ENCODE measurements at places on chromosomes 11 and 22.

DNA sequence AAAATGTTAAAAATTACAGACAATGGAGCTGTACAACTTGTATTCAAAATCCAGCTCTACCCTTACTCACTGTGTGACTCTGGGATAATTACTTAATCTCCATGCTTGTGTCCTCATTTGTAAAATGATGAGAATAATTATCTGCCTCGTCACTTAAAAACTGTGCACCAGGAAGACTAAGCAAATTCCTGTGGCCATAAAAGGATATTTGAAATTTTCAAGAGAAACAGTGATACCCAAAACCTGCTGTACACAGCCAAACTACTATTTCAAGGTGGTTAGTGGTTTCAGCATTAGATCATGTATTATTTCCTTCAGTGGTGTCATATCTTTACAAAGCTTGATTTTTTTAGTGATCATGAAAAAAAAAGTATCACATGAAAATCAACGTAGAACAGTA, 136.9 kb downstream of the METTL15 start:
- no peak for DNase-seq

DNA sequence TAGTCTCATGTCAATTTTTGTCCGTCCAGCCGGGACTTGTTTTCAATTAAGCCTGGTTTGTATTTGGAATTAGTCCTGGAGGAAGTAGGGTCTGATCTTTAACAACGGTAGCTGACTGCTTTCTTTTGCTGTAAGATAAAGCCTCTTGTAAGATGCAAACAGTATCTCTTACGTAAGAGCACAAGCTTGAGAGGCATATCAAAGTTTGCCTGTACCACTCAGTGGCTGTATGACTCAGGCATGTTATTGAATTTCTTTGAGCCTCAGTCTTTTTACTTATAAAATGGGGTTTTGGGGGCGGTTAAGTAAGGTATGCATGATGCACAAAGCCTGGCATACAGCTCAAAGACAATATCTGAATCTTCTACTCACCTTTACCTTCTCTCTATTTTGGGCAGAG, 198.4 kb upstream of the NARS2 start:
- DNase-seq: no peak

DNA sequence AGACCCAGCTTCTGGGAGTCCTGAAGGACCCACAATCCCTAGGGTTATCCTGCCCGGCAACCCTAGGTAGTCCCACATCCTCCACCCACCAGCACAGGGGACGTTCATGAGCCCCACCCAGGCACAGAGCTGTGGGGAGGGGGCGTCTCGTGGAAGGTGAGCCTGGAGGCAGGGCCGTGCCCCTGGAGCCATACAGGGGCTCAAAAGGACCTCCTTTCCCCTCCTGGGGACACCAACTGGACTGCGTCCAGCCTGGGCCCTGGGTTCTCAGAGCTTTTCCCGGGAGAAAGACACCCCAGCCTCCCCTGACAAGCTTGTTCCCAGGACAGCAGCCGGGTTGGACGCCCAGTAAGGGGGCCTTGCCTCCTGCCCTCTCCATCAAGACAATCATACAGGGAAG, 78.4 kb downstream of the BRD1 start:
- DNase-seq: no peak

DNA sequence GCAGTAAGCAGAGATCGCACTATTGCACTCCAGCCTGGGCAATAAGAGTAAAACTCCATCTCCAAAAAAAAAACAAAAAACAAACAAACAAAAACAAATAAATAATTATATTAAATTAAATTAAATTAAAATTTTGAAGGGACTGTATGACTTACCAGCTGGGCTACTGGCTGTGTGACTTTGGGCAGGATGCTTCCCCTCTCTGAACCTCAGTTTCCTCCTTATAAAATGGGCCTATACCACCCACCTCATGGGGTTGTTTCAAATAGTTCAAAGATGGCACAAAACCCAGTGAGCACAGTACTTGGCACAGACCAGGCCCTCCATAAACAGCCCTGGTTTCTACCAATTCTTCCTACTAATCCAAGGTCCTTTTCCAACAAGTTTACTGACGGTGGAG, 34.9 kb downstream of the ASCC2 start:
- no peak for DNase-seq

DNA sequence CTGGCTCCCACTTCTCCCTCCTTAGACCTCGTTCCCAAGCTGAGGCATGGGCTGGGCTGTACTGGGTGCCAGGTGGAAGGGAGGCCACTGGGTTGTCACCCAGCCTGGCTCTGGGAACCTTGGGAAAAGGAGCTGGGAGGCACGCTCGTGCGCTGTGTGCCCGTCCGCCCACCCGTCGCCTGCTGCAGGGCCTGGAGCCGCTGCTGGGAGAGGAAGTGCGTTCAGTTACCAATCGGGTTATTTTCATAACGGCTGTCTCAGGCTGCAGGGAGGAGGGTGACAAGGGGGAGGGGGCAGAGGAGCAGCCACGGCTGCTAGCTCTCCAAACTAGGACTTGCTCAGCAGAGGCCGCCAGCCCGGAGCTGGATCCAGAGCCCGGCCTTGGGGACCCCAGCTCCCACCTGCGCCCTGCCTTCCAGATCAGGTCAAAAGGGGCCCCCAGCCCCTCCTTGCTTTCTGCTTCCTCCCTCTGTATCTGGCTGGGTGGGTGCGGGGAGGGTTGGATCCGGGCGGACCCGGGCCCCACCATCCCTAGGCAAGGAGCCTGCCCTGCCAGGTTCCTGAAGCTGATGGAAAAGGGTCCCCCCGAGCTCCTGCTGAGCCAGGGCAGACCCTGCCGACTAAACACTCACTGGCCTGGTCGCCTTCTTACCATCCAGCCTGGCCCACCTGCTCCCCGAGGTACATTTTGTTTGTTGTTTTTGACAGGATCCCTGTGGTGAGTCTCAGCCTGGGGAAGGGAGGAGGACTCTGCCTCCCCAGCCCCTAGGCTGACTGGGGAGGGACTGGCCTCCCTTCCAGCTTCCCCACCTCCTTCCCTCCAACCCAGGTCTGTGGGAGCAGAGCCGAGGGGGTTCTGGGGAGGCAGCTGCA, 14.3 kb downstream of the DGKZ start:
- peak; percentile 69 for DNase-seq

- no peak for DNase-seq
Observed at GRCh38 chr11:77064648-77065217, 2.0 kb upstream of the CAPN5 start.

- no peak for DNase-seq
Observed at GRCh38 chr11:9657531-9657930, 6.3 kb upstream of the SWAP70 start.

GRCh38 chr22:50504369-50505211, 2.9 kb downstream of the LMF2 start:
- DNase-seq: no peak

GRCh38 chr11:122681735-122682134, 26.2 kb downstream of the UBASH3B start:
- no peak for DNase-seq

- no peak for DNase-seq
Observed at GRCh38 chr11:60282286-60282685, 1.8 kb downstream of the MS4A4A start.

- DNase-seq: no peak
Observed at GRCh38 chr11:133917921-133918607, 38.7 kb downstream of the IGSF9B start.

DNA sequence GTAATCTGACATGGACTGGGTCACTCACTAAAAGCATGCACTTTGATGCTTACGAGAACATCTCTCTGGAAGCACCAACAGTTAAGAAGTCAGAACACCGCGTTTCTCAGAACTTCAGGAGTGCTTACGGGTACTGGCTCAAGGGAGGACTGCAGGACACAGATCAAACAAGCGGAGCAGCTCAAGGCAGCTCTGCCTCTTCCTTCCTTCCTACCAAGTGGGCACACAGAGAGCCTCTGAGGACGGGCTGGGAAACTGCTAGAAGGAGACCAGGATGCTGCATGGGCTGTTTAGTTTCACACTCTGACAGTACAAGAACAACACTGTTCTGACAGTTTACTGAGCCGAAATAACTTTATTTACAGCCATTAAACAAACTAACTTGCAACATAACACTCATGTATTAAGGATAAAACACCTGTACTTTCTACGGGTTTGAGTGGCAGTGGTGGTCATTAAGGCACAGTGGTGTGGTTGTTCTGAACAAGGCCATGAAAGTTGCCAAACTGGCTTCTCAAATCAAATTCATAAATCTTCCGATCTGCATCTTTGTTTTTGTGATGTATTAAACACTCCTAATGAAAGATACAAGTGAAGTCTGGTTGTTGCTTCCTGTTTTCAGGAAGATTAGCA, 37.5 kb downstream of the ARFGAP3 start:
- no peak for DNase-seq

GRCh38 chr11:329886-330253, 9.2 kb upstream of the IFITM3 start:
- no peak for DNase-seq

- DNase-seq: no peak
Observed at GRCh38 chr11:118318124-118318523, 13.6 kb downstream of the CD3E start.

GRCh38 chr11:74311352-74311926, at the start of gene P4HA3:
Gene P4HA3 (minus strand): TSS chr11:74311640. CDS start chr11:74311611, 29 bp downstream.
- DNase-seq: peak; percentile 22

DNA sequence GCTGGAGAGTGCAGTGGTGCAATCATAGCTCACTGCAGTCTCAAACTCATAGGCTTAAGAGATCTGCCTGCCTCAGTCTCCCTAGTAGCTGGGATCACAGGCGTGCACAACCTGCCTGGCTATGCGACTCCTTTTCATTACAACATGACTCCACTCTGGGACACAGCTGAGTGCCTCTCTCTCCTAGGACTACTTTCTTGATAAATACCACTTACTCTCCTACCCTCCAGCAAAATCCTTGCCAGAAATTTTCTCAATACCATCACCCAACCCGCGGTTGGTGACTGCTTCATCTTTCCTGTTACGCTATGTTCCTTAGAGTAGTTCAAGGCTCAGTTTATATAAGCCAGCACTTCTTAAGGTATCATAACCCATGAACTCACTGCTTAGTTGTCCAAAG, 26.9 kb downstream of the ARFGAP3 start:
- no peak for DNase-seq

DNA sequence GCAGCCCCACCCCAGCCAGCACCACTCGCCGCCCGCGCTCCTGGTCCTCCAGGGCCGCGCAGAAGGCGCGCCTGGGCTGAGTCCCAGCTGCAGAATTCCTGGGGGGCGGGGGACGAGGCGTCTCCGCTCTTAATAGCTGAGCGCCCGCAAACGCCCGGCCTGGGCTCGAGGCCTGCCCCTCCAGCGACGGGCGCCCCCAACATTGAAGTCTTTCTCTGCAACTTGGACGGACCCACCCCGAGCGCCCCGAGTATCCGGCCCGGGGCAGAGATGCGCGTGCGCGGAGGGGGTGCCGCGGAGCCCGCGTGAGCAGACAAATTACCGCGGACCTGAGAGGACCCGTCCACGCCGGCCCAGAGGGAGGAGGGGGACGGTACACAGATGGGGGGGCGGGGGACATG, 6.7 kb upstream of the SYT7 start:
- DNase-seq: no peak

DNA sequence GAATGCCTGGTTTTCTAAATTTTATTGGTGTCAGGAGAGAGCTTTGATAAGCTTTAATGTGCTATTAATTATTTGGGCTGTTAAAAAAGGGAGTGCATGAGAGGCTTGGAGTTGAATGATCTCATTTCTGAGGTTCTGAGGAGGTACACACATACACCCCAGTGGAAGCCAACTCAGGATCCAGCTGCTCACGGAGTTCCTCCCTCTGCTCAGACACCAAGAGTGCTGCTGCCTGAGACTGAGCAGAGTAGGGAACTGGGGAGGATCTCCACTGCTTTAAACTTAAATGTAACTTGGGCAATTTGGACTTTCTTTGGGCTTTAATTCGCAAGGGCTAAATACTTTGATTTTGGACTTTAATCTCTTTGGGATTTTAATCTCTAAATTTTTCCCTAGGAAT, 414.4 kb upstream of the CADM1 start:
- DNase-seq: no peak

GRCh38 chr11:45659031-45659817, 6.2 kb downstream of the CHST1 start:
- no peak for DNase-seq

- no peak for DNase-seq
Observed at GRCh38 chr11:73399636-73400035, 23.4 kb downstream of the RELT start.

Data from T-helper 2 cell treated with Interferon-gamma antibody and Interleukin-4, amounts not matched to agents 5 μg/mL and 100 μg/mL, for 36 hours (primary cell).